ENCODE measurements at places on chromosomes 6 and 20.

- DNase-seq = no peak
Observed at GRCh38 chr6:56664029-56664428, 21.3 kb upstream of the DST start.

GRCh38 chr20:47872341-47872740 lies 87.1 kb upstream of the SULF2 start:
- DNase-seq = no peak

- no peak for DNase-seq
Observed at GRCh38 chr20:59661153-59661552, 56.8 kb downstream of the PHACTR3 start.

GRCh38 chr20:13231031-13231752 lies 10.1 kb downstream of the ISM1 start:
- DNase-seq = no peak

- no peak for DNase-seq
Observed at GRCh38 chr20:53411891-53412290, 181.7 kb downstream of the ZNF217 start.

DNA sequence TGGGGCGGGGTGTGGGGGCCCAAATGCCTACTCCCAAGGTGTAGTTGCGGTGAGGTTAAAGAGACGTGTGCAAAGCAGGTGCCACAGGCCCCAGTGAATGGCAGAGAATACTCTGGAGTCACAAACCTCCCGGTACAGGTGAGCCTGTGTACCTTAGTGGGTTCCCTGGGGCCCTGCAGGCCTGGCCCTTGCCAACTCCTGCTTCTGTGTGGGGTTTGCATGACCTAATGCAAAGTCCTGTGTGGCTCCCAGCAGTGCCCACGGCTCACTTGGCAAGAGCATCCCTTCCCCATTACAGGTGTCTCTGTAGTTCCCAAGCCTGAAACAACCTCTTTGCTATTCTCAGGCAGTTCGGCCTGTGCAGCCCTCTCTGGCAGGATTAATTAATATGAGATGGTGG lies 17.5 kb downstream of the SPDEF start:
- DNase-seq = no peak

GRCh38 chr20:31819083-31819784 lies at the start of gene MYLK2:
Gene MYLK2 (plus strand): TSS chr20:31819356. CDS start chr20:31819581, 225 bp downstream.
- no peak for DNase-seq

- DNase-seq = no peak
Observed at GRCh38 chr6:159122453-159122852, 46.7 kb upstream of the FNDC1 start.

- DNase-seq = no peak
Observed at GRCh38 chr6:146433881-146434731, 109.5 kb upstream of the RAB32 start.

- no peak for DNase-seq
Observed at GRCh38 chr6:109024784-109025183, 69.9 kb downstream of the SESN1 start.

- no peak for DNase-seq
Observed at GRCh38 chr6:152391179-152391880, 245.8 kb downstream of the SYNE1 start.

- DNase-seq = no peak
Observed at GRCh38 chr20:8809107-8809953, 259.6 kb upstream of the PLCB4 start.

DNA sequence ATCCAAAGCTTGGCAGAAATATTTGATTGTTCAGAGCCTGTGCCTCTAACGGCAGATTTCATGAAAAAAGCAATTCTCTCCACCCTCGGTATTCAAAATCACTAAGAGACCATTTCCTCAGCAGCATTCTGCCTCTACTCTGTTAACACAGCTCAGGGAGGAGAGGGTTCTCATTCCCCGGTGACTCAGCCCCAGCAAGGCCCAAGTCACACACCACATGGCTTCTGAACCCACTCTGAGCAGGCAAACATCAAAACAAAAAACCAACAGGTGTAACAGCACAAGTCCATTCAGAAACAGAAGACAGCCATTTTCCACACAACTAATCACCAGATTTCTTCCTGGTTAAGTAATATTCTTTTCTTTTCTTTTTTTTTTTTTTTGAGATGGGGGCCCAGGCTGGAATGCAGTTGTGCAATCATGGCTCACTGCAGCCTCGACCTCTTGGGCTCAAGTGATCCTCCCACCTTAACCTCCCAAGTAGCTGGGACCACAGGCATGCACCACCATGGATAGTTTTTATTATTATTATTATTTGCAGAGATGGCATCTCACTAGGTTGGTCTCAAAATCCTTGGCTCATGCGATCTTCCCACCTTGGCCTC lies 55.4 kb downstream of the GFOD1 start:
- DNase-seq = peak; percentile 48

DNA sequence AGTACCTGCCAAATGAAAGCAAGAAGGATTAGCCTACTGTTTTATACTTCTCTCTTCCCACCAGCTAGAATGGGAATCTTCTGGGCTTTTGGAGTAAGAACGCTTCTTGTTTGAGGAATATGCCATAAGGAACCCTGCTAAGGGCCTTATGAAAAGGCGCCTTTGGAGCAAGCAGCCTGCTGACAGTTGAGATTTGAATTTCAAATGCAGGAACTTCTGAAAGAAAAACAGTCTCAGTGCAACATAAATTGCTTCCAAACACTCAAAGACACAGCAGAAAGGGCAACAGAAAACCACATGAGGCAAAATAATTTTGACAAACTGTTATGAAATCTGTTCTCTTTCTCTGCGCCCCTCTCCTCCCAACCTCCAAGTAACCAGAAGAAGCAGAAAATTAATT lies 149.4 kb upstream of the B3GAT2 start:
- DNase-seq = no peak

- no peak for DNase-seq
Observed at GRCh38 chr6:136721467-136721866, 70.8 kb downstream of the MAP3K5 start.

- DNase-seq = no peak
Observed at GRCh38 chr6:125597411-125598253, 151.8 kb upstream of the HEY2 start.

DNA sequence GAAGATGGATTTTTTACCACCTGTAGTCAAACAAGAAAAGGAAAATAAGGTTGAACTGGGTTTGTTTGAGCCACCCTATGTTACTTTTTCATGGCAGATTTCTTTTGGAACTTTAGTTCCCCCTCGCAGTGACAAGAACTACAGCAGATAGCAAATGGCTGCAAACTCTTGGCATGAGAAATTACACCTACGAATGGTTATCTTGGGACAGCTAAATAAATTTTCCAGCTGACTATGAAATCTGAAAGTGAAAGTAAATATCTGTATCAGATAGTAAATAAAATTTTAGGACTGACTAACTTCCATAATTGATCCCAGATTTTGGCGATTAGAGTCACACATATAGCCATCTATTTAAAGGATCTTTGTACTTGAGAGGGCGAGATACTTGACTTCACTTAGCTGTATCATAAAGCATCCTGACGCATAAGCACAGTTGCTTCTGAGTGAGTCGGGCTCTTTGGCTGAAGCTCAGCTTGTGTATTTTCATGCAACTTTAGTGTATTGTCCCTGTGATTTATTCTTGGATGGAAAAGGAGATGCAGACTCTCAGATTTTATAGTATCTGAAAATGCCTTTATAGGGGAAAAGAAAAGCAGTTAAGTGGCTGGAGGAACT lies 125.3 kb upstream of the B3GAT2 start:
- no peak for DNase-seq

DNA sequence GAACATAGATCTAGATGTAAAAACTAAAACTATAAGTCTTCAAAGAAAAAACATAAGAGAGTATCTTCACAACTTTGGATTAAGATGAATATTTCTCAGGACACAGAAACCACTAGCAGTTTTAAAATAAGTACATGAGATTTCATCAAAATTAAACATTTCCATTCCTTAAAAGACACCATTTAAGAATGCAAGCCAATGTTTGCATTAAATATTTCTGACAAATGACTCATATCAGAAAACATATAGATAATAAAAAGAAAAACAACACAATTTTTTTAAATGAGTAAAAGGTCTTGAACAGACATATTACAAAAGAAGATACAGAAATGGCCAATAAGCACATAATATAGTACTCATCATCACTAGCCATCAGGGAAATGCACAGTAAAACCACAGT lies 59.7 kb downstream of the COL21A1 start:
- no peak for DNase-seq

DNA sequence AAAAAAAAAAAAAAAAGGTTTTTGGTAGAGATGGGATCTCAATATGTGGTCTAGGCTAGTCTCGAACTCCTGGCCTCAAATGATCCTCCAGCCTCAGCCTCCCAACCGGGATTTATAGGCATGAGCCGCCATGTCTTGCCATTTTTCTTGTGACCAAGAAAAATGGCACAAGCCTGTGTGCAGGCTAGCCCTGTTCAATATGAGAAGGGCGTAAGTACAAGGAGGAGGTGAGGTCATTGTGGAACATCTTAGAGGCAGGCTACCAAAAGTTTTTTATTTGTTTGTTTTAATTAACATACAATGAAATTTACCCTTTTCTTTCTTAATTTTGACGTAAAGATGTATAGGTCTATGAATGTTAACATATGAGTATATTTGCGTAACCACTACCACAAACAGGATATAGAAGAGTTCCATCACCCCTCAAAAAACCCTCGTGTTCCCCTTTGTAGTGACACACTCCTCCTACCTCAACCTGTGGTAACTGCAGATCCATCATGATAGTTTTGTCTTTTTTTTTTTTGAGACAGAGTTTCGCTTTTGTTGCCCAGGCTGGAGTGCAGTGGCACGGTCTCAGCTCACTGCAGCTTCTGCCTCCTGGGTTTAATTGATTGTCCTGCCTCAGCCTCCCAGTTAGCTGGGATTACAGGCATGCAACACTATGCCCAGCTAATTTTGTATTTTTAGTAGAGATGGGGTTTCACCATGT lies 28.3 kb upstream of the KIF3B start:
- DNase-seq = peak; percentile 82

DNA sequence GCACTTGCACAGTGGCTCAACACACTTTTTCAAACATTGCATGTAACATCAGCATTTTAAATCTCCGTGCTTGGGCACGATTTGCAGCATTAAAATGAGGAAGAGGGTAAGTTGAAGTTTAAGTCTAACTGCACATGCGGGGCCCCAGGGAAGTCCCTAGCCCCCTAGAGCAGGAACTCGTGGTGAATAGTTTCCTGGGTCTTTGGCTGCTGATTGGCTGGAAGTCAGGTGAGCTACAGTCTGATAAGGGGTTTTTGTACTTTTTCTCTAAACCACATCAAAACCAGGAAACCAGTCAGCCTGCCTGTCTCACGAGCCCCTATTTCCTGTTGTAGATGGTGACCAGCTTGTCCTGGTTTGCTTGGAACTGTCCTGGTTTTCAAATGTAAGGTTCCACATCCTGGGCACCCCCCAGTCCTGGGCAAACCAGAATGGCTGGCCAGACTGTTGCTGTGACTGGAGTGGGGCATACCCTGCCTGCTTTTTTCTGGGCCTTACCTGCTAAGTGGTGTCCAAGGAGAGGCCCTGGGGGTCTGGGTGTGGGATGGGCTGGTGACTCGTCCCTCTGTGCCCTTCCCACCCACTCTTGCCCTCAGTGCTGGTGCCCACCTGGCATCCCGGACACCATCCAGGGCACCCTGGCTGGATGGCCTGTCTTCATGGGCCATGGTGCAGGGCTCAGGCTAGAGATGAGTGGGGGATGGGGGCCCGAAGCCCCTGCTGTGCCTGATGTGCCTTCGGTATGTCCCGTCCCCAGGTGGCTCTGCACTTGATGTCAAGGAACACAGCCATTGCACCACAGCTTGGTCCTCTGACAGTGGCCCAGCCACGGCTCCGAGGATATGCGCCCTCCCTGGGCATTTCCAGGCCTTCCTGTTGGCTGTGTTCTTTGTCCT lies 31.8 kb downstream of the SUN5 start:
- peak; percentile 99 for DNase-seq

DNA sequence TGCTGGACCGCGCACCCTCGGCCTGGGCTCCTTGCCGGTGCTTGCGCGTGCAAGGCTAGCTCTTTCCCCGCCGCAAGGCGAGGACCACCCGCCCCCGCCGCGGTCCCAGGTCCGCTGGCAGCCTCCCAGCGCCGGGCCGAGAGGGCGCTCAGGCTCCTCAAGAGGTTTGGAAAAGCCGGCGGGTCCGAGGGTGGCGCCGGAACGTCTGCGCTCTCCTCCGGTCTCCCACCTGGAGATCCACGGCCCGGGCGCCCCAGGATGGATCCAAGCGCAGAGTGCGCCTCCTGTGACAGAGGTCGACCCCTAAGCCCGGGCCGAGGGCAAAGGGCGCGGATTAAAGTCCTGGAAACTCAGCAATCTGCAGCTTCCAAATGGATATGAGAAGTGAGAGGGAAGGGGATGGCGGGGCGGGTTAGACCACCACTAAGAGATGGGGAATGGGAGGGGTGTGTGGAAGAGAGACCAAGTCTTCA lies 575 bp upstream of the MICAL1 start:
- DNase-seq = no peak

GRCh38 chr6:79646006-79646405 lies 14.9 kb downstream of the SH3BGRL2 start:
- peak; percentile 12 for DNase-seq

GRCh38 chr20:40314278-40314677 lies 374.8 kb downstream of the MAFB start:
- no peak for DNase-seq

DNA sequence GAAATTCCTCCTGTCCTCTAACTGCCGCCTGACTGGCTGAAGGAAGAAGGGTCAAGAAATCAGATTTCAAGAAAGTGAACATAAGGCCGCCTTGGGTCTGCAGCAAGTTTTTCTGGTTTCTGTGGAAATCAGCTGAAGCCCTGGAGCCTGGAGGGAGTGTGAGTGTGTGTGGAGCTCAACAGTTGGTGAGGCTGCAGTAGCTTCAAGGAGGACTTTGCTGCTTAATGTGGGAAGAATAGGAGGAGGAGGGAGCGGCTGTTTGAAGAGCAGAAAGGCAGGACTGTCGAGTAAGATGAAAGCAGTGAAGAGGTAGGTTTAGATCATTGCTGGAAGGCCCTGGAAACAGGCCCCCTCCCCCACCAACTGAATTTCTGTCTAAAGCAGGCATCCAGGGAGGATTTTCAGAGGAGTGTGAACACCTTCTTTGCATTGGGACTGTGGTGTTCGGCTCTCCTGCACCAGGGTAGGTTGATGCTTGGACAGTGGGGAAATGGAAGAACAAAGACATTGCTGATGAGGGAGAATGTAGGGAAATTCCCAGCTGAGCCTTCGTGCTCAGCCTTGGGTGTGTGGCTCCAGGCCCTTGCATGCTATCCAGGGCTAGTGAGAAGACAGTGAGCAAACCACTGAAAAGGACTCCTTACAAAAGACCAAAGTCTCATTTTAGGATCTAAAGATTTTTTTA lies 79.5 kb upstream of the VSTM2L start:
- DNase-seq = no peak

GRCh38 chr20:3797592-3798372 lies 1.7 kb downstream of the CDC25B start:
- no peak for DNase-seq

DNA sequence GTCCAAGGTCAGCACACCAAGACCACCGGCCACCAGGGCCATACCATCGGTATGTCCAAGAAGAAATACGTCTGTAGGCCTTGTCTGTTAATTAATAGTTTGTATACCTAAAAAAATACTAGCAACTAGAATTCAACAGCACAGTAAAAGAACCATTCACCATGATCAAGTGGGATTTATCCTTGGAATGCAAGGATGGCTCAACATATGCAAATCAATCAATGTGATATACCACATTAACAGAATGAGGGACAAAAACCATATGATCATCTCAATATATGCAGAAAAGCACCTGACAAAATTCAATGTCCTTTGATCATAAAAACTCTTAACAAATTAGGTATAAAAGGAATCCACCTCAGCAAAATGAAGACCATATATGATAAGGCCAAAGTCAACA lies 24.4 kb downstream of the RPP40 start:
- DNase-seq = no peak
